Stimulated activated CD8-positive, alpha-beta memory T cell treated with anti-CD3 and anti-CD28 coated beads, Interleukin-2, amount 100 ng/mL, for 48 hours (primary cell): ENCODE measurements at places on chromosomes 2 and 18.
A peak's percentile ranks its signal among the peaks of the same experiment; 100 is the strongest.

DNA sequence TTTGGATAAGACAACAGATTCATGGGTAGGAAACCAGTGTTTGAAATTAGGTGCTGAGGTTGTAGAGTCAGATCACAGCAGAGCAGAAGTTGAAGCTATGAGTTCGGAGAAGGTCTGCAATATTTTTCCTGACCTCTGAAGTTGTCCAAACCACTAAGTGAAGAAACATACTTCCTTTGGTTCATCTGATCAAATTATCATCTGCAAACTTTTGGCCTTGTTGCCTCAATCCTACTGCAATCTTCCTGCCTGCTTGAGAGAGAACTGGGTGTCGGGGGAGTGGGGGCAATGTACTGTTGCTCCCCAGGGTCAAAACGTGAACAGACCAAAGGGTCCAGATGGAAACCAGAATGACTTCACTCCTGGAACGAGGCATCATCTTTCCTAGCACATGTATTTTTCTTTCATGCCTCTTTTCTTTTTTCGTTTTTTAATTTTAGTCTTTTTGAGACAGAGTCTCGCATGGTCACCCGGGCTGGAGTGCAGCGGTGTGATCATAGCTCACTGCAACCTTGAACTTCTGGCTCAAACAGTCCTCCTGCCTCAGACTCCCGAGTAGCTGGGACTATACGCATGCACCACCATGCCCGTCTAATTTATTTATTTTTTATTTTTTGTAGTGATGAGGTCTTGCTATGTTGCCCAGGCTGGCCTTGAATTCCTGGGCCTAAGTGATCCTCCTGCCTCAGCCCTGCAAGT lies 42.7 kb downstream of the RAB31 start:
- DNase-seq, result no peak

GRCh38 chr2:26454561-26455001 lies 23.3 kb downstream of the OTOF start:
- no peak for DNase-seq

GRCh38 chr2:209519271-209519670 lies 95.4 kb downstream of the MAP2 start:
- no peak for DNase-seq

- no peak for DNase-seq
Measured at GRCh38 chr2:15152382-15152781, 408.8 kb downstream of the NBAS start.

GRCh38 chr2:148970385-148970784 lies 68.1 kb upstream of the LYPD6B start:
- DNase-seq, result no peak

- DNase-seq, result peak; percentile 17
Measured at GRCh38 chr2:237475704-237476141, 11.3 kb upstream of the MLPH start.

GRCh38 chr18:53567929-53568574 lies 656.4 kb downstream of the MBD2 start:
- no peak for DNase-seq

GRCh38 chr2:100040906-100041305 lies 101.5 kb downstream of the AFF3 start:
- DNase-seq, result no peak

- DNase-seq, result no peak
Measured at GRCh38 chr2:231364061-231364460, 31.4 kb upstream of the B3GNT7 start.

DNA sequence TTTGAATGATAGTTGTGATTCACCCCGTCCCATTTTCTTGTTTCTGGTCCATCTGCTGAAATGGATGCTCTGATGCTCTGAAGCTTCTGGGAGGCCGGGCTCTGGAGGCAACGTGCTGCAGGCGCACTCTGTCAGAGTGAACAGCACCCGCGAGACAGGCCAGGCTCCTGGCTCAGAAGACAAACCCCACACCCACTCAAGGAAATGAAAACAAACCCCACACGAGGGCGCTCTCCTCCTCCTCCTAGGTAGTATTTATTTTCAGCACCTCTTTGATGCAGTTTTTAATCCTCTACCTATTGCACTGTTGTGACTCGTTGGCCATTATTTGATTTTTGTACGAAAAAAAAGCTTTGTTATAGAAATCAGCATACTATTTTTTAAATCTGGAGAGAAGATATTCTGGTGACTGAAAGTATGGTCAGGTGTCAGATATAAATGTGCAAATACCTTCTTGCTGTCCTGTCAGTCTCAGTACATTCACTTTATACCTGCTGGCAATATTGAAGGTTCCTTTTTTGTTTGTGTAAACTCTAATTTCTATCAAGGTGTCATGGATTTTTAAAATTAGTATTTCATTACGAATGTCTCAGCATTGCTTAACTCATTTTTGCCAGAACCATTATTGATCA lies 10.3 kb upstream of the CHST10 start:
- DNase-seq, result peak; percentile 27

GRCh38 chr2:230879271-230879882 lies 14.6 kb downstream of the ITM2C start:
- no peak for DNase-seq

GRCh38 chr18:37328946-37329719 lies 236.5 kb downstream of the CELF4 start:
- no peak for DNase-seq

- DNase-seq, result no peak
Measured at GRCh38 chr2:10326707-10327594, 24.2 kb downstream of the HPCAL1 start.

GRCh38 chr18:617970-618504 lies 21.2 kb downstream of the CLUL1 start:
- DNase-seq, result no peak

DNA sequence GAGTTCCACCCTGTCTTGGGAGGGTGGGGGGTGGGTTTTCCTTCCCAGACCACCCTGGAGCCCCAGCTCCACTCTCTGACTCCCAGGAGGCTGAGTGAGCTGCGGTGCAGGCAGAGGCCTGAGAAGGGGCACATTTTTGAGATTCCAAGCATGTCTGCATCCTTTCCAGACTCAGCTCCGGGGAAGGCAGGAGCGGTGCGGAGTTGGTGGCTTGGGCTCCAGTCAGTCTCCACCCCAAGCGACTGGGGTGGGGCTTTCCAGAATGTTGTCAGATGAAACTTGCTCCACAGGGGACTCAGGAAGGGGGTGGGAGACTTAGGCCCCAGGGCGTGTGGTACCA lies 44.2 kb upstream of the HS6ST1 start:
- DNase-seq, result no peak

- DNase-seq, result no peak
Measured at GRCh38 chr2:98070081-98070480, 16.9 kb upstream of the VWA3B start.
